ENCODE measurements at places on chromosomes 3 and 15. TPM values are rescaled to one million over a fixed set of nuclear protein-coding genes. Genes with fewer than 3 reads are reported as not detected.

DNA sequence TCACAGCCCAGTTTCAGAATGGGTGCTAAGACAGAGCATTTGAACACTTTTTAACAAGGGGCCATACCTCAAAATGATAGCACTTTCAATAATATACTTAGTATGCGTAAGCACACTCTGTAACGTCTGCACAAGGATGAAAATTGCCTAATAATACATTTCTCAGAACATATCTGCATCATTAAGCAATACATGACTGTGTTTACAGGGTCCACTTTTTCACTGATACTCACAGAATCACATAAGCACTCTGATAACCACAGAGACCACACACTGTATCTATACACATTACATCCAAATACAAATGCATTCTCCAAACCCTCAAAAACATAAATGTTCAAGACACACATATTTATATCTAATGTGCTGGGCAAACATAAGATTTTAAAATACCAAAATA, 79.8 kb downstream of the NR1I2 start:
- no peak for DNase-seq

- DNase-seq: no peak
These were observed 47.9 kb upstream of the MAGEF1 start for GRCh38 chr3:184759666-184760200.

GRCh38 chr15:48617619-48618018, 27.9 kb downstream of the FBN1 start:
- no peak for DNase-seq

- DNase-seq: no peak
These were observed 322.2 kb upstream of the SEMA6D start for GRCh38 chr15:47395076-47395475.

GRCh38 chr15:77528968-77529319, 103.8 kb downstream of the LINGO1 start:
- no peak for DNase-seq

- peak; percentile 65 for DNase-seq
These were observed 34.3 kb upstream of the BSN start for GRCh38 chr3:49519916-49520385.

DNA sequence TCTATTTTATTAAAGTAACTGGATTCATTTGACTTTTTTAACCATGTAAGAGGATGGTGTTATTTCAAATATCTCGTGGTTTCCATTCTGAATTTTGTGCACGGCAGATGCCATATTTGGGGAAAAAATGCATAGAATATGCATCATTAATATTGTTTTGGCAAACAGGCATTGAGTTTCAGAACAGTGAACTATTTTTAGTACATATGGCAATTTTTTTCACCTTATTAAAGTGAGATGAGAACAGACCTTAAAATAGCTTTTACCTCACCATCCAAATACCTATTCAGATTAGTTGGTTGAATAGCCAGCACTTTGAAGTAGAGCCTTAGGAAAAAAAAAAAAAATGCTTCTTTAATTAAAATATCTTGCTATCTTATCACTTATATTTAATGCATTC, 117.3 kb upstream of the FLNB start:
- DNase-seq: no peak

GRCh38 chr3:115843206-115843605, 219.9 kb downstream of the GAP43 start:
- no peak for DNase-seq

DNA sequence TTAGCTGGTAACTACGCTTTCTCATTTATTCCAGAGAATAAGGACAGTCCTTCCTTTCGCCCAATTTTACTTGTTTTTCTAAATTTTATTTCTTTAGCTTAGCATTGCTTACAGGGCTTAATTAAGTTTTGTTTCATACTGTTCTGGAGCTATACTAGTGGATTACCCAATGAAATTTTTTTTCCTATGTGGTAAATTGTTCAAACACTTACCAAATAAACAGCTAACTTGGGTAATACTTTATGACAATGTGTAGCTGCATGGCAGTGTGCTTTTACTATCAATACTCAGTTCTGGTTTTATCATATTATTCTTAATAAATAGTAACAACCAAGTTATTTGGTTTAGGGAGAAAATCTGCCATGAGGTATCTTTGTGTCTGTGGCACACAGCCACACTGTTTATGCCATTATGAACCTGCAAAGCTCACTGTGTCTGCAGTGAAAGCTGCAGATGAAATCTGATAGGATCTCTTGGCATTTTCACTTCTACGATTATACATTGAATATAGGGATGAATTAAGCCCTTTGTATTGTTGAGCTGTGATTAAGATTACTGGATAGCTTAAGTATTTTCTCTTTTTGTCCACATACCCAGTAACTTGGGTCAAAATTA, 37.2 kb downstream of the UBE2E2 start:
- DNase-seq: peak; percentile 39

DNA sequence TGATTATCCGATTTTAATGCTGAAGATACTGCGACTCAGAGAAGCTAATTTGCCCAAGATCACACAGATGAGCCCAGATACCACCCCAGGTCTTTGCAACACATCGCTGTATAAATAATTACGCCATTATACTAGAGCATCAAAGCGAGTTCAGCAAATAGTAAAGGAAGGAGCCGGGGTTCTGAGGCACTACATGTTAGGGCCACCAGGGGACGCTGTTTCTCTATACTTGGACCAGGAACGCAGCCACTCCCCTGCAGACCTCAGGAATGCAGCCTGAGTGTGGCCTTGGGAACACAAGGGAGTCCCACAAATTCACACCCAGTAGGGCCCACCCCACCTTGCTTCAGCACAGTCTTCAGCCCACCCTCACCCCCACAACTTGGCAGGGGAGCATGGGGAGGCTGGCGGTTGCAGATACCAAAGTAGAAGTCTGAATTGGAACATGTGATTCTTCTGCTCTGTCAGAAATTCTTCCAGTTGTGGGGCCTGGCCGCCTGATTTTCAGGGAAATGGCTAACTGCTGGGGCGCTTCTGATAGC, 57.8 kb upstream of the RYK start:
- DNase-seq: peak; percentile 80

DNA sequence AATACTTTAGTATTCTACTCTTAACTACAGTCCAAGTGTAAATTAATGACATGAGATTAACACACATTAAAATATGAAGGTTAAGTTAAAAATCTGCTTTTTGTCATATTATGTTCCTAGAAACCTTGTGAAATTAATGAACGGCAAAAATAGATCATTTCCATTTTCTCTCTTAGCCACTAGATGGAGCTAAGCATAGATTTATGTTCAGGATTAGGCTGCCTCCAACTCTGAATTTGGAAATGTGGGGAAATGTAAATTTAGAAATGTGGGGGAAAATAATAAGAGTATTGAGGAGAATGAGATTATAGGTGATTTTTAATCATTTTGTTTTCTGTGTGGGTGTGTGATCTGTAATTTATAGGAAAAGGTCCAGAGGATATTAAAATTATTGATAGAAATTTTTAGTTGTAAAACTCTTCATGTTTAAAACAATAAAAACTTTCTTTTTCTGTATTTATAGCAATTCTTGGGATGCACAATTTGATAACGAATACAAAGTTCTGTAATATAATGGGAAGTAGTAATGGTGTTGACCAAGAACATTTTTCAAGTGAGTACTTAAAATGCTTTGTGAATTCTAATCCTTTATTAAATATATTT, 59.2 kb downstream of the TMOD3 start:
- peak; percentile 44 for DNase-seq

Gene IQGAP1
- total RNA-seq: 153 TPM

Gene DAZL
- not detected for total RNA-seq

Gene FANCD2OS
- not detected for total RNA-seq

Gene GHRL
- not detected for total RNA-seq

Gene CPNE9
- total RNA-seq: 0.53 TPM

Measured in SK-MEL-5 (cell line).